Activated CD4-positive, alpha-beta T cell treated with anti-CD3 and anti-CD28 coated beads, Interleukin-2, amount 10 ng/mL, durations not matched to agents 24 days and 14 days (primary cell): ENCODE measurements at places on chromosomes 11 and 22. TPM values are rescaled to one million over a fixed set of nuclear protein-coding genes. Genes with fewer than 3 reads are reported as not detected.

DNA sequence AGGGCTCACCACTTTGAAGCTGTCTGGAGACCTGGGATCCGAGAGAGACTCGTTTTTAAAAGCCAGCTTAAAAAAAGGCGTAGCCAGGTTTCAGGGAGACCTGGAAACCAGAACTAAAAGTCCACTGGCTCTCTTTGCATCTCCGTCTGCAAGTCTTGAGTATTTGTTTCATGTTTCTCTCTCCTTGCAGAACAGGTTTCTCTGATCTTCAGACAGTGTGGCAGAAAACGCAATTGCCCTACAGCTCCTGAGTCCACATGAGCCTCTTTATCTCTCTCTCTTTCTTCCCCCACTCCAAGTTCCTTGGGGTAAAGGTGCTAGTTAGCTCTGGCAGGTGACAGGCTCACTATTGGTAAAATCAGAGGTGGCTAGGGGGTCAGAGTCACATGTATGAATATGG, 67.0 kb upstream of the AMPD3 start:
- DNase-seq, result no peak

DNA sequence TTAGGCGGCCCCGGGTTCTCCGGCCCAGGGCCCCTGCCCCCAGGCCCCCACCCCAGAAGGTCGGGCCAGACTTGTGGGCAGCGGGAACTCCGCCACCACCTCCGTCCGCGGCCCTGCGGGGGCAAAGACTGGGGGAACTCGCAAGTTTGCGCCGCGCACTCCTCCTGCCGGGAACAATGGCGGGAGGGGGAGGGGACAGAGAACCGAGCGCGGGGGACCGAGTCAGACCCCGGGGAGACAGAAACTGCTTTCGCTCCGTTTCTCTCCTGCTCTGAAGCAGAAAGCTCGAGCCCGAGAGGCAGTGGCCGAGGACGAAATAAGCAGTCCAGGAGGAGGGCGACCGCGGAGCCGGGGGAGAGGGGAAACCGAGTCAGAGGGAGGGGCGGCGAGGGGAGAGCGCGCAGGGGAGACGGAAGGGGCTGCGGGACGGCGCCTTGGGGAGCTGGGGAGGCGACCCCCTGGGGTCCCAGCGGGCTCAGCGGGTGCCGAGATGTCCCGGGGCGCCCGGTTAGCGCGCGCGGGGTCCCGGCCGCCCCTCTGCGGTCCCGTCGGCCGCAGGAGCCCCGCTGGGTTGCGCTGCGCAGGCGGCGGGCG, 555 bp downstream of the TP53I11 start:
- DNase-seq, result peak; percentile 67

DNA sequence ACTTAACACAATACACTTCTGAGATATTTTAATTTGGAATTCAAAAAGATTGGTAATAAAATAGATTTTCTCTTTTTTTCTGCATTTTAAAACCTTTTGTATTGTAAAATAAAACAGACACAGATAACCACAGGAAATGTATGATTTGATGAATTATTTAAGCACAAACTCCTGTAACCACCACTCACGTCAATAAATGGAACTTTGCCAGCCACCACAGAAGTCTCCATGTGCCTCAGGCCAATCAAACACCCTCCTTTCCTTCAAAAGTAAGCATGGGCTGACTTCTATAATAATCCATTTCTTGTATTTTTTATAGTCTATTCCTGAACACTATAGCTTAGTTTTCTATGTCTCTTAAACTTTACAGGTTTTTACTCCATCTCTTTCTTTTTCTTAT, 721.7 kb downstream of the DLG2 start:
- no peak for DNase-seq

DNA sequence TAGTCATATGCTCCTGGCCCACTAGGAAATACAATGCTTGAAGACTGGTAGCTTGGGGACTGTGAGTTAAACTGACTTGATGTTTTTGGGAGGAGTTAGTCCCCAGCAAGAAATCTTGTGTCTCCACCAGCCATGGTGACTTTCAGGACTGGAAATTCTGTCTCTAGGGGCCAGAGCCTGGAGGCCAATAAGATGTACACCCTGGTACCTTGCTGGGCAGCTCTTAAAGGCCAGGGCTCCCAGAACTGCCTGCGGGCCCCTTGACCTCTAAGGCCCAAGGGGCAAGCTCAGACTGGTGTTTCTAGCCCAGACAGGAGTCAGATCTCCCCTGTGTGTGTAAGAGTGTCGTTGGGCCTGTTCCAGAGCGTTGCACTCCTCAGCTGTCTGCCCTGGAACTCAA, 128.7 kb upstream of the C11orf58 start:
- DNase-seq, result no peak

The ZNRF3 gene
- total RNA-seq, result 2.0 and 2.3 TPM in 2 replicates

The SSTR3 gene
- total RNA-seq, result 3.5 and 4.0 TPM in 2 replicates
